Coronary artery (tissue), 2 donors: ENCODE measurements at places on chromosomes 1 and 21.

- peak; percentile 53 for DNase-seq
Measured at GRCh38 chr1:29832936-29833335, 596.6 kb downstream of the PTPRU start.

- DNase-seq: no peak
Measured at GRCh38 chr1:219391297-219391696, 217.6 kb downstream of the LYPLAL1 start.

DNA sequence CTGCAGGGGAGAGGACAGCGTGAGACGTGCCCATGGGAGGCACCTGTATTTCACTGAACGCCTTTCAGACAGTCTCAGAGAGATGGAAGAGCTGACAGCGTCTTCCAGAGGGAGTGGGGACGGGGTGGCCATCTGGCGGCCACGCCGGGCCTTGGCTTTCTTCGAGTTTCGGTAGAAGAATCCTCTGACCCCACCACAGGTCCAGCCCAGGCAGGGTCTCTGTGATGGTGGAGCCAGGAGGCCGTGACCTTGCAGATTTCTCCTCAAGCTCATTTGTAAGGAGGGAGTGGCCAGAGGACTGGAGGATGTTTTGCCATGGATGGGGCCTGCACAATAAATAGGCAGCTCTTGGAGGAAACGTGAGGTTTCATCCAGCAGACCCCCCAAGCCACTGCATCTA lies 47.6 kb upstream of the ADARB1 start:
- no peak for DNase-seq

GRCh38 chr21:34307991-34308532 lies 55.7 kb upstream of the KCNE2 start:
- no peak for DNase-seq

- no peak for DNase-seq
Measured at GRCh38 chr1:215055281-215055935, 27.1 kb upstream of the KCNK2 start.

DNA sequence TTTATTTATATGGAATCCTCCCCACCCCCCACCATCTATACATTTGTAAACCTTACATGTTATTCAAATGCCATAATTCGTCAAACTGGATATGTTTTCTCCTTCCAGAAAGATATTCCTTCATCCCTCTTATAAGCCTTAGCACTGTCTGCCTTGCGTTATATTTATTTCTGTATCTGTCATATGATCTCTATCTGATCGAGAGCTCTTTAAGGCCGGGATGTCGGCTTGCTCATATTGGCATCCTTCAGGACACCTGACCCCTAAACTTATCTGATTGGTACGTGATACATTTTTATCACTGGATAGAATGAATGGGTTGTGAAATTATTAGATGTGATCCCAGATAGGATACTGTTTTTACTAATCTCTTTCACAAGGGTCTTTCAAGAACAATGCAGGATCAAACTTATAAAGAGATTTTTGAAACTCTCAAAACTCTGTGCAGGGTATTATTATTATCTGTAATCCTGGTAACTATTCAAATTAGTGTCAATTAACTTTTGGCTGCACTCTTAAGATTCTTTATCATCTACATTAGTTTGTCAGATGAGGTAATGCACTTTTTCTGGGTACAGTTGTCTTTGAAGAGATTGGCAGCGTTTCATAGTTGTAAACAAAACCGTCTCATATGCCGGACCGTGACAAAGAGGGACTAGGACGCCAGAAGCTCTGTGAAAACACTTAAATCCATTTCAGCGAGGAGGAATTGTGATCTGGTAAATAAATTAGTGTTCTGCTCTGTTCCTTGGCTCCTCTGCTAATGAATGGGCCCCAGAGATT lies 152.0 kb downstream of the KIF26B start:
- no peak for DNase-seq

- DNase-seq: no peak
Measured at GRCh38 chr1:35111106-35111505, 31.9 kb downstream of the ZMYM1 start.

- DNase-seq: no peak
Measured at GRCh38 chr1:44851308-44851707, 8.3 kb upstream of the PTCH2 start.

- DNase-seq: no peak
Measured at GRCh38 chr1:15222653-15223303, 24.2 kb upstream of the FHAD1 start.

DNA sequence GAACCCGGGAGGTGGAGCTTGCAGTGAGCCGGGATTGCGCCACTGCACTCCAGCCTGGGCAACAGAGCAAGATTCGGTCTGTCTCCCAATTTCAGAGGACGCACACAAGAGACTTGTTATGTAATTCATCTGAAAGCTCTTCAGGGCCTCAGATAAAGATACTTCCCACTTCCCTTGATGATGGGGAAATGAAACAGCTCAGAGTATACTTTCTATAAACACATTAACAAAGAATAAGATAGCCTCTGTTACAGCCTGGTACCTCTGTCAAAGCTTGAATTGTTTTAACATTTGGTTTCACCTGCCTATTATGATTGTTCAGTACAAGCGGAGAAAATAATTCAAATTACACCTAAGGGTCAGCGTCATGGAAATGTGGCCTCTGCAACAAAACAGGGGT lies 622.9 kb upstream of the ADGRL4 start:
- no peak for DNase-seq

GRCh38 chr1:163509114-163509513 lies 187.4 kb downstream of the NUF2 start:
- DNase-seq: no peak

DNA sequence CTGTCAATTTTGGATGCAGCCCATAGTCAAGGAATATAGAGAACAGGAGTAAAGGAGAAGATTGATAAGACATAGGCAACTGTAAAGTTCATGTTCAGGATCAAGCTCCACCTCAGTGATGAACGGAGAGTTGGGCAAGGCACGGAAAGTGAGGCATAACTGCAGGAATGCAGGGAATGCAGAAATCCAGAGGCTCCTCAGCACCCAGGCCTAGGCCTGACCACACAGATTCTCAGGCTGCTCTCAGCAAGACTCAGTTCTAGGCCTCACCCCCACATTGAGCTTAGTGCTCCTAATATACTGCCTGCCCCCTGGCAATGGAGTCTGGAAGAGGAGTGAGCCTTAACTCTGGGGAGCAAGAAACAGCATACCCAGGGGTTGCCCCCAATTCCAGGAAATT lies 36.3 kb upstream of the S1PR1 start:
- DNase-seq: no peak

- DNase-seq: no peak
Measured at GRCh38 chr1:160741612-160742348, 2.7 kb downstream of the SLAMF7 start.

GRCh38 chr1:190277107-190277506 lies 200.6 kb downstream of the BRINP3 start:
- no peak for DNase-seq

DNA sequence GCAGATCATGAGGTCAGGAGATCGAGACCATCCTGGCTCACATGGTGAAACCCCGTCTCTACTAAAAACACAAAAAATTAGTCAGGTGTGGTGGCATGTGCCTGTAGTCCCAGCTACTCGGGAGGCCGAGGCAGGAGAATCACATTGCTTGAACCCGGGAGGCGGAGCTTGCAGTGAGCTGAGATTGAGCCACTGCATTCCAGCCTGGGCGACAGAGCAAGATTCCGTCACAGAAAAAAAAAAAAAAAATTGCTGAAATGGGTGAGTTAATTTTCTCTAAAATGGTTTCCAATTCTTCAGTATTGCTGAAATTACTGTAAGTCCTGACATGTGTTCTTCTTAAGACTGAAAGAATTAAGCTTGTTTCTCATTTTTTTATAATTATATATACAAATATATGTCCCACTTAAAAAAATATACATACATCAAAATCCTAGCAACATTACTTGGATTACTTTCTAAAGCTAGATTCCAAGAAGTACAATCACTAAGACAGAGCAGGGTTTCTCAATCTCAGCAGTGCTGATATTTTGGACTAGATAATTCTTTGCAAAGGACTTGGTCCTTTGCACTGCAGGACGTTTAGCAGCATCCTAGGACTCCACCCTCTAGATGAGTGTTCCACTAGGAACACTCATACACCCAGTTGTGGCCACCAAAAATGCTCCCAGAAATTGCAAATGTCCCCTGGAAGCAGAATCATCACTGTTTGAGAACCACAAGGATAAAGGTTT lies 24.8 kb downstream of the ZNHIT6 start:
- DNase-seq: no peak

GRCh38 chr1:156826630-156827029 lies 10.0 kb upstream of the SH2D2A start:
- no peak for DNase-seq

DNA sequence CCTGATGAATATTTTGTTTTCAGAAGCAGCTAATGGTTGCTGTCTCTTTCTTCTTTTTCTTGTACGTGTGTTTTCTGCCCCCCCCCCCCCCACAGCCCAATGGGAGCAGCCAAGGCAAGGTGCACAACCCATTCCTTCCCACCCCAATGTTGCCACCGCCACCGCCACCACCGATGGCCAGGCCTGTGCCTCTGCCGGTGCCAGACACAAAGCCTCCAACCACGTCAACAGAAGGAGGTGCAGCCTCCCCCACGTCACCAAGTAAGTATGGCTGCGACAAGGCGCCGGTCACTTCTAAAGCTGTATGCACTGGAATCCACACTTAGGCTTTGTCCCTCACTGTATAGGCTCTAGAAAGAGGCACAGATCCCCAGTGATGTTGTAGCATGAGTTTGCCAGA lies 318.5 kb downstream of the TM2D1 start:
- DNase-seq: no peak

- no peak for DNase-seq
Measured at GRCh38 chr1:89631816-89632656, 884 bp upstream of the LRRC8C start.

DNA sequence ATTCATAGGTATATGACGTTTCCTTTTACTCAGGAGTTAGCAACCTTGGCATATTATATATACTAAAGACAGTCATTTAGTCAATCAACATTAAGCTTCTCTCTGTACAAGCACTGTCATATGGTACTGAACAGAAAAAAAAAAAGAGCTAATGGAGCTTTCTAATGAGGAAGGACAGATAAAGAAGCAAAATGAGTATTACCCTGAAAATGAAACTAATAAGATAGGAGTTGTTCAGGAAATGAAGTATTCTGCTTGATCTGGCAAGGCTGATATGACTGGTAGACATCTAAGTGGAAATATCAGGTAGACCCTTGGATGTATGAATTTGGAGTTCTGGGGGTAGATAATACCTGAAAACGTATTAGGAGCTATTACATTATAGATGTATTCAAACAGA lies 4.3 kb upstream of the IKBKE start:
- DNase-seq: no peak

GRCh38 chr21:14361958-14362357 lies 21.0 kb downstream of the HSPA13 start:
- no peak for DNase-seq

GRCh38 chr1:70091811-70092210 lies 113.6 kb downstream of the LRRC40 start:
- DNase-seq: no peak

DNA sequence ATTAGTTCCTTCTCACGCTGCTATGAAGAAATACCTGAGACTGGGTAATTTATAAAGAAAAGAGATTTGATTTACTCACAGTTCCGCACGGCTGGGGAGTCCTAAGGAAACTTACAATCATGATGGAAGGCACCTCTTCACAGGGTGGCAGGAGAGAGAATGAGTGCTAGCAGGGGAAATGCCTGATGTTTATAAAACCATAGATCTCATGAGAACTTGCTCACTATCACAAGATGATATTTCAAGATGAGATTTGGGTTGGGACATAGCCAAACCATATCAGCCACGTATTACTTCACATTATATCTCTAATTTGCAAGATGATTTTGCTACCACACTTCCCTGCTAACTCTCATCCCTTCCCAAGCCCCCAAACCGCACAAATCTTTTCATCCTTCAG lies 9.1 kb downstream of the MNDA start:
- DNase-seq: no peak

- DNase-seq: no peak
Measured at GRCh38 chr1:68675336-68675735, 178.5 kb upstream of the DEPDC1 start.

- DNase-seq: no peak
Measured at GRCh38 chr1:154159554-154159953, 4.7 kb upstream of the NUP210L start.
